ENCODE measurements at places on chromosomes 3 and 15. TPM values are rescaled to one million over a fixed set of nuclear protein-coding genes. Genes with fewer than 3 reads are reported as not detected.

The PLS1 gene
- 6.0 TPM for total RNA-seq

The GOLGA8B gene
- total RNA-seq = 55.8 TPM

The GOLGA8K gene
- 0.77 TPM for total RNA-seq

The TMEM266 gene
- total RNA-seq = 0.36 TPM

The KBTBD13 gene
- not detected for total RNA-seq

The SYNM gene
- total RNA-seq = 10.1 TPM

The CPLX3 gene
- not detected for total RNA-seq

GRCh38 chr3:196772897-196773296 is 33.2 kb downstream of the PAK2 start:
- H3K4me3 ChIP-seq = no peak overlapping the region
- no peaks in the 10 kb centered on the region for H3K36me3 ChIP-seq
- peaks cover 6% of the 10 kb centered on the region for H3K4me1 ChIP-seq
- H3K27me3 ChIP-seq = no peaks in the 10 kb centered on the region
- no peak for DNase-seq
- H3K27ac ChIP-seq = no peak overlapping the region

DNA sequence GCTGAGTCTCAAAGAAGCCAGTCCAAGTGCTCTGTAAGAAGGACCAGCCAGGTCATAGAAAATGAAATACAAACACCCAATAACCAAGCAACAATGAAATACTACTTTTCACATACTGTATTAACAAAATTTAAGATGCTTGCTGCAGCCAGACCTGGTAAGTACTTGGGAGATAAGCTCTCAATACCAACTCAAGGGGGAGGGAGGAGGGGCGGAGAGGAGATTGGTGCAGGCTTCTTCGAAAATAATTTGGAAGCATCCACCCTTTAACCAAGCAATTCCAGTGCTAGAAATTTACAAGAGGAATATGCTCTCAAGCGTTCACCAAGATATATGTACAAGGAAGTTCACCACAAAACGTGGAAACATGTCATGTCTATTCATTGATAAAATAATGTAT is 7.6 kb upstream of the LRRC2 start:
- peaks cover 27% of the 10 kb centered on the region for H3K27me3 ChIP-seq
- H3K4me3 ChIP-seq = no peak overlapping the region
- no peaks in the 10 kb centered on the region for H3K4me1 ChIP-seq
- no peak for DNase-seq

- no peak overlapping the region for H3K27ac ChIP-seq
- H3K27me3 ChIP-seq = peaks cover 7% of the 10 kb centered on the region
- no peaks in the 10 kb centered on the region for H3K36me3 ChIP-seq
- no peaks in the 10 kb centered on the region for H3K4me1 ChIP-seq
Measured at GRCh38 chr3:42515391-42515916, 13.0 kb downstream of the VIPR1 start.

- H3K4me3 ChIP-seq = no peak overlapping the region
- H3K4me1 ChIP-seq = peaks cover 50% of the 10 kb centered on the region
- no peaks in the 10 kb centered on the region for H3K36me3 ChIP-seq
- peak; percentile 75 for DNase-seq
Measured at GRCh38 chr3:188274249-188274915, 120.4 kb downstream of the LPP start.

DNA sequence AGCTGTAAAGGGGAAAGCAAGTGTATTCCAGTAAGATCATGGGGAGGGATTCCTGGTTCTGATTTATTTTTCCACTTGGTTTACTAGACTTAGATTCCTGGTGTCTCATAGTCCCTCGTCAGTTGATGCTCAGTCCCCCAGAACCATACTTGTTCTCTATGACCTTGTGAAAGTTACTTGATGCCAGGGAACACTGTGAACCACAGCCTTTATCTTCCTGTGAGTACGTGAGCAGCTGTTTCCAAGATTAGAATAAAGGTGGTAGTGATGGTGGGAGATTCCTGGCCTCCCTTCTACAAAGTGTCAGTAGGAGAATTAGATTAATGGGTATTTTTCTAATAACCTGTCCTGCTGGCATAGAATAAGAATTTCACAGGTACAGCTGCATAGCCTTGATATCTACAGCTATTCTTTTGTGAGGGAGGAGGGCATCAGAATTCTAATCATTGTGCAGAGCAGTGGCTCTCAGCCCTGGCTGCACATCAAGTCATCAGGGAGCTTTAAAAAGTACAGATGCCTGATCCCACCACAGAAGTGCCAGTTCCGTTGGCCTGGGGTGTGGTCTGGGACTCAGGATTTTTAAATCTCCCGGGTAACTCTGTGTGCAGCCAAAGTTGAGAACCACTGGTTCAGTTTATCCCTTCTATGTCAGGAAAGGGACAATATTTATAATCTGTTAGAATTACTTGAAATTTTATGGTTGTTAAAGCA is 20.0 kb downstream of the GPD1L start:
- no peak for DNase-seq
- no peaks in the 10 kb centered on the region for H3K36me3 ChIP-seq
- no peak overlapping the region for H3K27ac ChIP-seq
- no peaks in the 10 kb centered on the region for H3K27me3 ChIP-seq
- H3K4me3 ChIP-seq = no peak overlapping the region
- no peaks in the 10 kb centered on the region for H3K4me1 ChIP-seq

GRCh38 chr3:188546835-188547670 is 393.1 kb downstream of the LPP start:
- peak overlapping the region; percentile 13 for H3K27ac ChIP-seq
- H3K4me3 ChIP-seq = no peak overlapping the region
- DNase-seq = peak; percentile 70
- peaks cover 10% of the 10 kb centered on the region for H3K4me1 ChIP-seq

DNA sequence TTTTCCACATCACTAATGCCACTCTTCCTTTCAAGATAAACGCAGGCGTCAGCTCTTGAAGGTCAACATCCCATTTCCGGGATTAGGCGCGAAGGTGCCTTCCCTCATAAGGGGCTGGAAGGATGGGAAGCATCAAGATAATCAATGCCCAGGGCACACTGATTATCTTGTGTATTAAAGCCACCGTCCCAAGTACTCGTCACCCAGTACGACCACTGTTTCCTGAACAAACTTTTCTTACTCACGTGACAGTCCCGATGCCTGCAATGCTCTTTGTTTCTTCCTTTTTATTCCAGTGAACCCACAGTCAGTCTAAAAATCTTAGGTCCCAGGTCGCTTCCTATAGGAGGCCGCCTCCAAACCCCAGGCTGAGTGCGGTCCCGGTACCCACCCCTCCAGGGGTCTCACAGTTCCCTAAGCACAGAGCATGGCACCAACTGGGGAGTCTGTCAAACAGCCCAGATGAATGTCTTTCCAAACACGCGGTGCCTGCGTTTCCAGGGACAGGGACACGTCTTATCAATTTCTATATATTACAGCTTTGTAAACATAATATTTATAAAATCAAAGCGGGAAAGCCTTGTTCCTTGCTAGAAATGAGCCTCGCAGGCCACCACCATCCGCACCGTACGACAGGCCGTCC is 589 bp downstream of the ANAPC13 start:
- H3K36me3 ChIP-seq = peaks cover 12% of the 10 kb centered on the region
- no peak for DNase-seq
- H3K27ac ChIP-seq = peak overlapping the region; percentile 98
- H3K27me3 ChIP-seq = no peaks in the 10 kb centered on the region
- peaks cover 47% of the 10 kb centered on the region for H3K4me1 ChIP-seq
- peak overlapping the region; percentile 77 for H3K4me3 ChIP-seq

DNA sequence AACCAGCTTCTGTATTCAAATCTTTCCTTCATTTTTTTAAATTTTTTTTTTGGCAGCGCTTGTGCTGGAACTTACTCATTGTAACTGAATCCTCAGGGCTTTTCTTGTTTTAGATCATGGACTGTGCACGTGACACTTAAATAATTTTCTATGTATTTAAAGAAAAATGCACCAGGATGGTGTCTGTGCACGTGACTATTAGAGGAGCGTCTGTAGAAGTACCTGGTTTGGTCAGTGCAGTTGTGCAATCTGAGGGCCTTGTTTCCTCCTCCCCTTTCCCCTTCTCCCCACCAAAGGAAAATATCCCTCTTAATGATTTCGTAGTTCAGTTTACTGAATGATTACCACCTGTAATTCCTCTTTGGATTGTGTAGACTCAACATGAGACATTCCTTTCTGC is 31.3 kb downstream of the EDEM1 start:
- no peaks in the 10 kb centered on the region for H3K4me1 ChIP-seq
- H3K27me3 ChIP-seq = no peaks in the 10 kb centered on the region
- no peak overlapping the region for H3K4me3 ChIP-seq
- H3K36me3 ChIP-seq = peaks cover 29% of the 10 kb centered on the region

DNA sequence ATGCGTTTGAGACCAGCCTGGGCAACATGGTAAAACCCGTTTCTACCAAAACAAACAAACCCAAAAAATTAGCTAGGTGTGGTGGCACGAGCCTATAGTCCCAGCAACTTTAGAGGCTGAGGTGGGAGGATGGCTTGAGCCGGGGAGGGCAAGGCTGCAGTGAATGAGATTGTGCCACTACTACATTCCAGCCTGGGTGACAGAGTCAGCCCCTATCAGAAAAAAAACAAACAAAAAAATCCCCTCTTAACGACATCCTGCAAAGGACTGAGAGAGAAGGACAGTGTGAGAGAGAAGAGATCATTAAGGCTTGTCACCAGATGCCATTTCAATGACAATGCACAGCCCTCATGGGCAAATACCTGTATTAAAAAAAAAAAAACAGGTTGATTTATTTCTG is 266.7 kb upstream of the ATP10A start:
- no peaks in the 10 kb centered on the region for H3K4me1 ChIP-seq
- H3K27ac ChIP-seq = no peak overlapping the region
- H3K27me3 ChIP-seq = no peaks in the 10 kb centered on the region

GRCh38 chr15:34795267-34796081 is at the start of gene ACTC1:
ACTC1 (minus strand) TSS chr15:34795549; CDS start chr15:34794808, 741 bp downstream.
- peaks cover 3% of the 10 kb centered on the region for H3K4me1 ChIP-seq
- no peaks in the 10 kb centered on the region for H3K36me3 ChIP-seq
- peaks cover 38% of the 10 kb centered on the region for H3K27me3 ChIP-seq
- peak within 1 kb of the TSS; percentile 46 for H3K4me3 ChIP-seq
- H3K27ac ChIP-seq = no peak within 1 kb of the TSS

GRCh38 chr3:21792176-21792575 is 41.2 kb upstream of the ZNF385D start:
- H3K27ac ChIP-seq = no peak overlapping the region
- no peaks in the 10 kb centered on the region for H3K4me1 ChIP-seq
- no peaks in the 10 kb centered on the region for H3K27me3 ChIP-seq
- no peak overlapping the region for H3K4me3 ChIP-seq
- DNase-seq = no peak

- H3K27me3 ChIP-seq = no peaks in the 10 kb centered on the region
- DNase-seq = no peak
- no peaks in the 10 kb centered on the region for H3K4me1 ChIP-seq
- H3K36me3 ChIP-seq = no peaks in the 10 kb centered on the region
Measured at GRCh38 chr15:96497951-96498350, 167.5 kb downstream of the NR2F2 start.

GRCh38 chr3:126340943-126341754 is 16.1 kb downstream of the KLF15 start:
- no peak for DNase-seq
- no peak overlapping the region for H3K27ac ChIP-seq
- no peaks in the 10 kb centered on the region for H3K36me3 ChIP-seq
- H3K4me3 ChIP-seq = no peak overlapping the region
- no peaks in the 10 kb centered on the region for H3K4me1 ChIP-seq

- peak overlapping the region; percentile 35 for H3K4me3 ChIP-seq
- no peak overlapping the region for H3K27ac ChIP-seq
- DNase-seq = peak; percentile 46
- peaks cover 4% of the 10 kb centered on the region for H3K4me1 ChIP-seq
- no peaks in the 10 kb centered on the region for H3K27me3 ChIP-seq
Measured at GRCh38 chr3:105938101-105938500, 69.3 kb upstream of the CBLB start.

DNA sequence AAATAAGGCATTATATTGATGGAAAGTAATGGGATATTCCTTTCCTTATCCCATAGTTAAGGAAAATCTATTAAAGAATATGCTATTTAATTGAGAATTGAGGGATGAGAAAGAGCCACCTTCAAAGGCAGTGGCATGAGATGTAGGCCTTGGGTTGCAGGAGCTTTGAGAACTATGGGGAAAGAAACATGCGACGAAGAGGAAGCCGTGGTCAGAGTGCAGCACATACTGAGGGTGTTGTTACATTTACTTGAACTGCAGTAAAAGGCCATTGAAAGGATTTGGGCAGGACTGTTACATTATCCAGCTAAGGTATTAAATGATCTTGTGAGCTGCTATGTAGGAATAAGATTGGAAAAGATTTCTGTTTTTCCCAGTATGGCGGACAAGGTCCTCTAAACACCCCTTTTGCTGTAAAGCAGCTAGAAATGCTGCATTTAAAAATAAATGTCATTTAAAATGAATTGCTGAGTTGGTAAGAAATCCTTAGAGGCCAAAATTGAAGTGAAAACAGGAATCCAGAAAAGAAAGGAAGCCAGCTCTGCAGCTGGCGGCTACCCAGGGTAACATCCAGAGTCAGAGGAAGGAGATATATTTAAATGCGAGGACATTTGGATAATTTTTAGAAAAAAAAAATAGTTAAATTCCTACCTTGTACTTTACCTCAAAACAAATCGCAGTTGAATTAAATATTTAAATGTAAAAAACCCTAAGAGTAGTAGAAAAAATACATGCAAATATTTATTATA is 61.7 kb downstream of the IL1RAP start:
- DNase-seq = no peak
- no peaks in the 10 kb centered on the region for H3K36me3 ChIP-seq
- H3K27ac ChIP-seq = no peak overlapping the region
- H3K4me3 ChIP-seq = no peak overlapping the region

- H3K4me3 ChIP-seq = no peak overlapping the region
- H3K27ac ChIP-seq = no peak overlapping the region
- H3K4me1 ChIP-seq = peaks cover 9% of the 10 kb centered on the region
- DNase-seq = no peak
- H3K27me3 ChIP-seq = no peaks in the 10 kb centered on the region
- H3K36me3 ChIP-seq = peaks cover 37% of the 10 kb centered on the region
Measured at GRCh38 chr15:64691896-64692565, 83.4 kb downstream of the RBPMS2 start.

DNA sequence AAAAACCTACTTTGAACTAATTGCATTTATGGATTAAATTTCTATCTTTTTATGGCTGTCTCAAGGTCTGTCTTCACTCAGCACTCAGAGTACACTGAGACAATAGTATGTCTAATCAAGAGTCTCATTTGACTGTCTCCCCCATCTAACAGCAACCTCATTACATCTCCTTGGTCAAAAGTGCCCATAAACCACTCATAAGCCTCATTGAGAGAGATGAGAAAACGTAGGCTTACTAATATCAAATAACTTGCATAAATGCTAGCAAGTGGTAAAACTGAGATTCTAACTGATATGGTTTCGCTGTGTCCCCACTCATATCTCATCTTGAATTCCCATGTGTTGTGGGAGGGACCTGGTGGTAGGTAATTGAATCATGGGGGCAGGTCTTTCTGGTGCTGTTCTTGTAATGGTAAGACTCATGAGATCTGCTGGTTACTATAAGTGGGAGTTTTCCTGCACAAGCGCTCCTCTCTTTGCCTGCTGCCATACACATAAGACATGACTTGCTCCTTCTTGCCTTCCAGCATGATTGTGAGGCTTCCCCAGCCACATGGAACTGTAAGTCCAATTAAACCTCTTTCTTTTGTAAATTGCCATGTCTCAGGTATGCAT is 113.9 kb downstream of the TFDP2 start:
- no peak for DNase-seq
- no peak overlapping the region for H3K27ac ChIP-seq
- no peaks in the 10 kb centered on the region for H3K36me3 ChIP-seq
- H3K4me3 ChIP-seq = no peak overlapping the region
- H3K4me1 ChIP-seq = no peaks in the 10 kb centered on the region

All from astrocyte (in vitro differentiated cells and primary cell).